ENCODE measurements at places on chromosomes 11 and 22.

GRCh38 chr22:19138217-19139000, 6.0 kb downstream of the ESS2 start:
- no peak for DNase-seq

GRCh38 chr11:116849486-116849885, 12.1 kb upstream of the APOA1 start:
- no peak for DNase-seq

GRCh38 chr11:98710026-98710425, 310.7 kb upstream of the CNTN5 start:
- DNase-seq = no peak

GRCh38 chr11:118956094-118956846, at the start of gene UPK2:
UPK2 (plus strand) TSS chr11:118956298; CDS start chr11:118956351, 53 bp downstream.
- DNase-seq = peak; percentile 95

DNA sequence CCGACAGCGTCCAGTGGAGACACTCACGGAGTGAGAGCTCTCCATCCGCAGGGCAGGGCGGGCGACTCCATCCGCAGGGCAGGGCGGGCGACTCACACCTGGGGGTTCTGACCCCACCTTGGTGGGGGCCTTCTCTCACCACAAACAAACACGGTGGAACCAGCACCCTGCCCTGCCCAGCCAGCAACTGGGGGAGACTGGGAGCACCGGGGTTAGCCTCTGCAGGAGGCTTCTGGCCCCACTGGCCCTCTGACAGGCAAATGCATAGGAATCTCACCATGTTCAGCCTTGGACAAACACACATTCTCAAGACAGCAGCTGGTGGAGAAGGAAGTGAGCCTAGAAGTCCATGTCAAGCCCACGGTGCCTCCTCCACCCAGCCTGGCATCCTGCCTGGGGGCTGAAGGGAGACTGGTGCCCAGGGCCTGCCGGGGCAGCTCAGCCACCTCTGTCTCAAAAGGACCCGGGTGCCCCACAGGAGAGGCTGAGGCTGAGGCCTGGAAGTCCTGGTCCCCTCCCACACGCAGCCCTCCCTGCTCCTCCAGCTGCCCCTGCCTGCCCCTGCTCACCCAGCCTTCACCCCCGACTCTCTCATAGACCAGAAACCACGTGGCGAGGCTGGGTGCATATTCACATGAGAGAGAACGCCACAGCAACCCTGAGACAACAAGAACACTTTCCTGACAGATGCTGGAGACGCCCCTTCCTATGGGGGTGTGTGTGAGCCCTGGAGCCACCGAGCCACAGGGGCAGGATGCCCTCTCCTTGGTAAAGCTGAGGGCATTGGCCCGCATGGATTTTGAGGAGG, 98.4 kb upstream of the B3GAT1 start:
- DNase-seq = no peak

DNA sequence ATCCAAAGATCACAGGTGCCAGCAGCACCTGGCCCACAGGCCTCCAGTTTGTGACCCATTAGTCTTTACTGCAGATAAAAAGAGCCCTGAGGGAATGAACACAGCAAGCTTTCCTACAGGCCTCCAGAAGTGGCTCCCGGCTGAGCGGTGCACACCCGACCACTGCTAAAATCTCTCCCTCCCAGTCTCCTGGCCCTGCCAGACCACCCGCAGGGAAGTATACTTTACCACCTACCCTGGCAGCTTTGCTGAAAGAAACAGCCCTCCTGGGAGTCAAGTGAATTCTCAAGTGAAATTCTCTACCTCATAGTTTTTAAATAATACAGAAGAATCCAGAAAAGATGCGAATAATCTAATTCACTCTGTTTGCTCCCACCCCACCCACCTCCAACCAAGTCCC, 15.4 kb upstream of the MTNR1B start:
- DNase-seq = no peak

GRCh38 chr22:49967706-49968208, 7.2 kb downstream of the PIM3 start:
- DNase-seq = peak; percentile 28

- peak; percentile 44 for DNase-seq
Observed at GRCh38 chr11:26028393-26028911, 303.5 kb upstream of the ANO3 start.

DNA sequence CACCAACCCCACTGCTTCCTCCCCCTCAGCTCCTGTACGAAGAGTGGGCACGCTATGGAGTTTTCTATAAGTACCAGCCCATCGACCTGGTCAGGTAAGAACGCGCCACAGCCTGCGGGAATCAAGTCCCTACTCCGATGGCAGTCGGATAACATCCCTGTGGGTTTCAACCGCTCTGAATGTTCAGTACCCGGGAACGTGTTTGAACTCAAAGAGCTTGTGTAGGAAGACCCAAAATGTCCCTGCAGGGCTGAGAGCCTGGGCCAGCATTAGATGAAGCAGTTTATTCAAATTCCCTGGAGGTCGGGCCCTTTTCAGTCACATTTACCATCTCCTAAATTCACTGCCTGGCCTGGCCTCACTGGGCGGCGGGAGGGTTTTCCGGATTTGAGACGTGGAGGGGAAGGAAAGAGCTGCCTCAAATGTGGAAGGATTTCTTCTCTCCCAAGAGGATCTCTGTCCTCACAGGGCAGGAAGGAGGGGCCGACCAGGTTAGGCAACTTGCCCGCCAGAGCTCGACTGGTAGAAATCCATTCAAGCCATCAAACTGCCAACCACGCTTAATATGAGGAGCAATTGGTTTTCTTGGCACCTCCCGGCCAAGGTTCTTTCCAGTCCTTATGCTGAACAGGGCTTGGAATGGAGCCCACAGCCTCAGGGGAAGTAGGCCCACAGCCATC, 46.3 kb downstream of the ANO1 start:
- no peak for DNase-seq

GRCh38 chr11:117972629-117973502, 13.3 kb upstream of the IL10RA start:
- DNase-seq = no peak

DNA sequence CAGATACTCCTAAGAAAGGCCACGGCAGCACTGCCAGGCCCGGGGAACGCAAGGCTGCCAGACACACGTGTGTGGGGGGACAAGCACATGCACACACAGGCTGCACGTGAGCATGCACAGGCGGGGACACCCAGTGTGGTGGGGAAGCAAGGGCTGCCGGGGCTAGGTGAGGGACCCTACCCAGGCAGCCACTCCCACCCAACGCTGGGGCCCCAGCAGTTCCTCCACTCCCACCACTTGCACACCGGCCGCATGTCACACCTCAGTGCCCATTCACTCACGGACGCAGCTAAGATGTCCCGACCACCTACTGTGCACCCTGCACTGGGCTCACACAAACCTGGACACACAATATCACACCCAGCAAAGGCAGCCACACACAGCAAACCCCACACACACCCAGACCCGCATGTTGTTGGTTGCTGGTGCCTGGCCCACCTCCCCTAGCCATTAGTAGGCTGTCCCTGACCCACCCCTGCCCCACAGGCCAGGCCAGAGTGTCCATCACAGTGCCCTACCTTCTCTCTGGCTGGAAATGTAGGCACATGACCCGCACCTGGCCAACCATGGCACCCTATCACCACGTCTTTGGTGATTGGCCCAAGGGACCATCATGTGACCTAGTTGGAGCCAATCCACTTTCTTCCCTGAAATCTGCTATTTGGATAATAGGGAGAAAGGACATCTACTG, 8.8 kb downstream of the SSTR3 start:
- no peak for DNase-seq

GRCh38 chr11:10909141-10909883, 51.5 kb upstream of the ZBED5 start:
- DNase-seq = peak; percentile 48

GRCh38 chr11:14454861-14455632, 44.6 kb downstream of the COPB1 start:
- DNase-seq = peak; percentile 31

All from AG08395 (cell line).